Effector CD4-positive, alpha-beta T cell (primary cell): ENCODE measurements at places on chromosomes 4 and X.
A peak's percentile ranks its signal among the peaks of the same experiment; 100 is the strongest.

DNA sequence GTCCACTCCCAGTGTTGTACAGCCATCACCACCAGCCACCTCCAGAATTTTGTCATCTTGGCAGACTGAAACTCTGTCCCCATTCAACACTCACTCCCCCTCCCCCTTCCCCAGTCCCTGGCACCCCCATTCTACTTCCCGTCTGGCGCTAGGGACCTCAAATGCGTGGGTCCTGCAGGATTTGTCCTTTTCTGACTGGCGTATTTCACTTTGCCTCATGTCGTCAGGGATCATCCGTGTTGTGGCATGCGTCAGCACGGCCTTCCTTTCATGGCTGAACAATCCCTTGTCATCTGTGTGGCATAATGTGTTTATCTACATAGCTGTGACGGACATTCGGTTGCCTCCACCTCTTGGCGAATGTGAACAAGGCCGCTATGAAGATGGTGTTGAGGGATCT lies 5.5 kb downstream of the TADA2B start:
- DNase-seq: no peak

DNA sequence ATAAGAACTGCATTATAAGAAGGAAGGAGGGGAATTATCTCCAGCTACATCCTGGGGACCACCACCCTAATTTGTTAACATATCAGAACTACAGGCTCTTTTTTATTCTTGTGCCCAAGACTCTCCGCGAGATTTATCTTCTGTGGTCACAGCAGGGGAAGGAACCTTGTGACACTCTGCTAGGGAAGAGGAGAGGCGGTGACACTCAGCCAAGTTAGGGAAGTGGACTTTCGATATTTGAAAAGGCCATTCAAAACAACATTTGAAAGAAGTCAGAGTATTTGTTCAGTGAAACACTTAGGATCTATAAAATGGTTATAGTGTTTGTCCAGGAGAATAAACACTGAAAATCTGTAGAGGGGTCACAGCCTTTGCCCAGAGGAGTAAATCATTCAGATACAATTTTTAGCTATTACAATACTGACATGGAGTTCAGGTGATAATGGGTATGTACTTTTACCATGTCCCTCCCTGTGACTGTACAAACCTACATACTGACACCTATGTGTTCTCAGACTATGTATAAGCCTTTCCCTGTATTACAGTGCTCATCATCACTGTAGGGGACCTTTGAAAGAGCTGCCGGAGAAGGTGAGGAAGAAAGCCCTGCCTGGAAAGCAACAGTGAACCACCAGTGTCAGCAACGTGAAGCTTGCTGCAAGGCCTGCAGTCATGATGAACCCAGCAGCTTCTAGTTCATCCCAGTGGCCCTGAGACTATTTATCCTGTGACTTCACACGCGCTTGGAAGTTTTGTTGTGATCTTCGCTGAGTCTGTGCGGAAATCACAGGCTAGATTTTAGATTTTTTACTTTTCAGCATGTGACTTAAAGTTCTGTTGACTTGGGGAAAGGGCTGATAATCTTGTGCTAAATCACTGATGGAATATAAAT lies 8.5 kb upstream of the PTTG2 start:
- DNase-seq: no peak

DNA sequence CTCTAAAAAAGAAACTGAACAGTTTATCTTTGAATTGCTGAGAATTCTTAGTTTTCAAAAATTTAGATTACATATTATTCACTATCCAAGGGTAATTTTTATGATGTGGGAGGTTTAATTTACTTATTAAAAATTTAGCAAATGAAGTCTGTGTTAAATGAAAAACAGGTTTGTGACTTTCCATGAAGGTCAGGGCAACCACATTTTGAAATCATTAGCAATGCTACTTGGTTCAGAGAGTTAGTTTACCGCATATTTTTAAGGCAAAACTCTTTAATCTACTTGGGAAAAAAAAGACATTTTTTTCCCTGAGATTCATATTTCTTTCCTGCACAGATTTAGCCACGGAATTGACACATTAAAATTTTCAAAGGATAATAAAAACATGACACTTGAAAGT lies 37.3 kb upstream of the PRSS12 start:
- no peak for DNase-seq

DNA sequence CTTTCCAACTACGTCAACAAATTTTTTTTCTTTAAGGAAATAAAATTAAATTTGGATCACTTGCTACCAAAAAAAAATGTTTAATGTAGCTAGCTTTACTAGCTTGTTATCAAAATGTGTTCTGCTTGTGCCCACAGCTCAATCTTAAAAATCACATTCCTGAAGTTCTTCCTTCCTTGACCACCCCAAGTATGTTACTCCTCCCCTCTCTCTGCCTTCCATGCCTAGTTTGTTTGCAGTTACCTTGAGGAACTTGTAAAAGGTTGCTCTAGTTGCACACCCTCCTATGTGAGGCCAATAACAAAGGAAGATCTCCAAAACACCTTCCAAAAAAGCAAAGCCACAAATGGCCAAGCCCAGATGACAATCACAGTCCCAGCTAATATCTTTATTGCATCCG lies 19.6 kb upstream of the TMEM184C start:
- no peak for DNase-seq

GRCh38 chr4:30768277-30768676 lies 48.1 kb downstream of the PCDH7 start:
- DNase-seq: no peak

DNA sequence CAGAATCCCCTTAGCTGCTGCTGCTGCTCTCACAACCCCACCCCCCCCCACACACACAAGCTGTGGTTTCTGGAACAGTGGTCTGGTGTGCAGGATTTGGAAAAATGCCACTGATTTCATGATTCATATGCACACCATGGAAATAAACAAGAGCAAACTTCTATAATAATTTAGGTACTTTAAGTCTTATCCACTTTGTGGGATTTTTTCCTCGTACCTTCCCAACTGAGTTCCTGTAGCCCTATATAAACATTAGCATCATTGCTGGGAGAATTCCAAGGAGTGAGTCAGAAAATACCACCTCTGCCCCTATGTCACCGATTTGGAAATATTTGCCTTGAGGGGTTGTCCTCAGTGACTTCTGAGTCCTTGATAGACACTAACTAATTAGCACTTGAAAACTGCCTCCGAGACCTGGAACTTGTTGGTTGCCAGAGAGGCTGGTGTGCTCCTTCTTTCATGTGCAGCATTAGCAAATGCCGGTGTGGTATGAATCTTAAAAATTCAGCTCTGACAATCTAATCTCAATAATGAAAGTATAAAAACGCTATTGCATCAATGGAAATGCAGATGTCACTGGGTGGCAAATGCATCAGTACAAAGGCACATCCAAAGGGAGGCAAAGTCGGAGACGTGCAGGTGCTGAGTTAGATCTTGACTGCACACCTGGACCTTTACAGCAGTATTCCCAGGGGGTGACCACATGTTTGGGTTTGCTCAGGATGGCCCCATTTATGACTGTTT lies 61.8 kb downstream of the CPE start:
- no peak for DNase-seq

- no peak for DNase-seq
These were observed 20.7 kb upstream of the SLC25A6 start for GRCh38 chrX:1412551-1413161.

- DNase-seq: no peak
These were observed 176.5 kb downstream of the HS3ST1 start for GRCh38 chr4:11252149-11252548.

DNA sequence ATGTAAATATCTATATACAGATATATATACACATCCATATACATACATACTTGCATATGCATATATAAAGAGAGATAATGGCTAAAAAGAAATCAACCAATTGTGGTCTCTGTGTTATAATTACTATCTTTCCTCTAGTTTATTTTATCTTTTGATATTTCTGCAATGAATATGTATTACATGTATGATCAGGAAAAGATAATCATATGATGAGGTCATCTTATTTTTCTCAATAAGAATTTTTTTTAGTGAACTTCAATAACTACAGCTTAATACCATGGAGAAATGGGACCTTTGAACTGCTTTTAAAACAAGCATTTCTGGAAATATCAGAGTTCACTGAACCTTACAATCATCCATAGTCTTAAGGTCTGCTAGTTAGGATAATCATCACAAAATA lies 158.0 kb downstream of the HNRNPD start:
- no peak for DNase-seq

- no peak for DNase-seq
These were observed 151.1 kb downstream of the SLC7A11 start for GRCh38 chr4:138090918-138091676.

- DNase-seq: no peak
These were observed 860.9 kb upstream of the LCORL start for GRCh38 chr4:18882468-18882867.

DNA sequence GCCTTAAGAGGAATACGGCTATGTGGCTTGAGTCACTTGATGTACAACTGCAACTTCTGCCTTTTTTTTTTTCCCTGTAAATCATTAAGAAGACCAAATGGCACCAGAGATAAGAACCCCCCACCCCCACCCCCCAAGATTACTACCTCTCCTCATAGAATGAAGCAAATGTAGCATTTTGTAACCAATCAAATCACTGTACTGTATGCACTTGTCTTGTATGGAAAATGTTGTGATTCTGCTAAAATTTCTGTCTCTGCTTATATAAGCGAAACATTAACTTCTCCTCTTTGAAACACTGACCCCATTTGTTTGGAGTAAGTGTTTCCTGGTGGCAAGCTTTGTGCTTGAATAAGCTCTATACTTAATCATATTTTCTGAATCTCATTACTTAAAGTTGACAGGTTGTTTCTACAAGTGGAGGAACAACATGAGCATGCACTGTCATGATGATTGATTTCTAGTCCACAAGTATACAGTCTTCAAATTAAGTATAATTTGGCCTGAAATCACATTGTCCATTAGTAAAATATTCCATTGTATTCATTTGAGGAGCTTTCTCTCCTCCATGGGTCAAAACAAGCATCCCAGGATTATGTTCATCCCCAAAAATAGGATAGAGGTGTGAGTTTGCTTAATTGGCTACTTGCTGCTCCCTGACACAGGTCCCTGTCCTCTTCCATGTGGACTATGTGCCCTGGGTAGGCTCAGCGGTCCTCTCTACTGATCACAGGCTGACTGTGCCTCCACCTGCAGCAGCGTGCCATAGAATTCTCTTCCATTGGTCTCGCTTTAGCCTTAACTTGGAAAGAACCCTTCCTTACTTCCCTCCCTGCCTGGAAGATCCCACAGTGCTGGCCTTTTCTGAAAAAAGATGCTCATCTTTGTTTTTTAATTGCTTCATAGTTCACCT lies 104.0 kb upstream of the BMP2K start:
- no peak for DNase-seq

GRCh38 chr4:145069361-145069760 lies 28.6 kb downstream of the ANAPC10 start:
- DNase-seq: no peak

GRCh38 chrX:47278691-47279090 lies 45.9 kb downstream of the USP11 start:
- DNase-seq: no peak

GRCh38 chr4:57154191-57154590 lies 44.0 kb upstream of the IGFBP7 start:
- no peak for DNase-seq

DNA sequence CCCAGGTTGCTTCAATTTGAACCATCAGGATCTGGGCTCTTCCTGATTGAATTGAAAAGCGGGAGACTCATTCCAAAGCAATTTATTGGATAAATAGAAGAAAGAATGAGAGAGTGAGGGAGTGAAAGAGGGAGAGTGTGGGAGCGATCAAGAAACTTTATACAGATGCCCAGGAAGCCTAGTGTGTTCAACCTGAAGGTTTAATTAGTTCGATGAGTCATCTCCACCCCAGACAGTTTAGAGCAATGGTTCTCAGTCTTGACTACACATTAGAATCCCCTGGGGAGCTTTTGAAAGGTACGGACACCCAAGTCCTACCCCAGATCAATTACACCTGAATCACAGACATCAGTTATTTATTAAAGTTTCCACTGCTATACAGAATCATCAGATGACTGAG lies 61.5 kb downstream of the GEMIN8 start:
- no peak for DNase-seq

GRCh38 chrX:75086731-75087195 lies 69.3 kb downstream of the ABCB7 start:
- DNase-seq: no peak

DNA sequence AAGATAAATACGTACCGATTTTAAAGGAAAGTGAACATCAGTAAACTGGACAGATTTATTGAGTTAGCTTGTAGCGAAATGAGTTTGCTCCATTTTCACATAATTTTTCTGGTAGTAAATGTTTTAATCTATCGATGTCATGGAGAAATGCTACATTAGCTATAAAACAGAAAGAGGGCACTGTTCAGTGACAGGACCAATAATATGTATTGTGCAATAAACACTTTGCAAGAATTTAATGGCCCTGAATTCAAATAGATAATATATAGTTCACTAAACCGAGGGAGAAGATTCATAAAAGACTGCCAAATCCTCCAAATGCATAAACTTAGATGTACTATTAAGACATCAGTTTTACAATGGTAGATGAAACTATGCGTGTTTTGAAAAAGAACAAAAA lies 516.3 kb downstream of the ADGRL3 start:
- DNase-seq: no peak

DNA sequence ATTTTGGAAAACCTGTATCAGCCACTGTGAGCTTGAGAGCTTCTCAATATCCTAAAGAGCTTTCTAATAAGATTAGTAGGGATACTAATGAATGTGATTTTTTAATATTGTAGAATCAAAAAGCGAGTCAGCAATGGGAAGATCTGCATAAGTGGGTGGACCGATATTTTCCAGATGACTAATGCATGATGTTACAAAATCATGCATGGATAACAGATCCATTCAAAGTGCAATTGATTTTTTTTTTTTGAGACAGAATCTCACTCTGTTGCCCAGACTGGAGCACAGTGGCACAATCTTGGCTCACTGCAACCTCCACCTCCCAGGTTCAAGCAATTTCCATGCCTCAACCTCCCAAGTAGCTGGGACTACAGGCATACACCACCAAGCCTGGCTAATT lies 7.3 kb upstream of the CLDN2 start:
- no peak for DNase-seq

GRCh38 chr4:123398853-123399626 lies 2.4 kb downstream of the SPRY1 start:
- peak; percentile 32 for DNase-seq

DNA sequence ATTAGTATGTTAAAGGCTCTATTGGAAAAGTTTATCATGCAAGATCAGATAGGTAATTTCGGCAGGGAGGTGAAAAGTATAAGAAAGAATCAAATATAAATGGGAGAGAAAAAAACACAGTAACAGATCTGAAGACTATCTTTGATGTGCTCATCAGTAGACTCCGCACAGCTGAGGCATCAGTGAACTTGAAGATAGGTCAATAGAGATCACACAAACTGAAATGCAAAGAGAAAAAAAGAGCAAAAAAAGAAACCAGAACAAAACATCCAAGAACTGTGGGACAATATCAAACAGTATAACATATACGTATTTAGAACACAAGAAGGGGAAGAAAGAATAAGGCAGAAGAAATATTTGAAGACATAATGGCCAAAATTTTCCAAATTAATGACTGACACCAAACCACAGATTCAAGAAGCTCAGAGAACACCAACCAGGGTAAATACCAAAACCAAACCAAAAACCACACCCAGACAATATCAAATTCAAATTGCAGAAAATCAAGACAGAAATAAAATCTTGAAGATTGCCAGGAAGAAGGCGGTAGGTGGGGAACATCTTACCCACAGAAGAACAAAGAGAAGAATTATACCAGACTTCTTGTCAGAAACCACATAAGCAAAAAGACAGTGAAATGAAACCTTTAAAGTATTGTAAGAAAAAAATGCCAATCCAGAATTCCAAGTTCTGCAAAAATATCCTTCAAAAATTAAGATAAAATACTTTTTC lies 29.1 kb downstream of the PFKFB1 start:
- DNase-seq: no peak
